Bronchus fibroblast of lung (primary cell): ENCODE measurements at places on chromosomes 1 and 21. TPM values are rescaled to one million over a fixed set of nuclear protein-coding genes. Genes with fewer than 3 reads are reported as not detected.

Gene C1orf74
- 1.9 and 2.2 TPM in 2 replicates for total RNA-seq

Gene SPATA6
- total RNA-seq: 2.4 and 3.0 TPM in 2 replicates

Gene ERVH48-1
- not detected in 2 replicates for total RNA-seq

Gene ACTA1
- total RNA-seq: not detected in 2 replicates

Gene CFAP107
- total RNA-seq: not detected in 2 replicates

Gene LCE3E
- total RNA-seq: not detected in 2 replicates
